ENCODE measurements at places on chromosomes 3 and 15. TPM values are rescaled to one million over a fixed set of nuclear protein-coding genes. Genes with fewer than 3 reads are reported as not detected.

GRCh38 chr3:30034246-30034991 is 572.0 kb upstream of the TGFBR2 start:
- no peak for DNase-seq

The IL17RE gene
- total RNA-seq, result 13.7 TPM

The MRAS gene
- 46.3 TPM for total RNA-seq

The TLR9 gene
- 0.81 TPM for total RNA-seq

- no peak for DNase-seq
Observed at GRCh38 chr3:49998326-49998725, 58.4 kb downstream of the RBM6 start.

The FETUB gene
- total RNA-seq, result not detected

GRCh38 chr3:72947715-72948490 is 48.7 kb upstream of the PPP4R2 start:
- DNase-seq, result no peak

DNA sequence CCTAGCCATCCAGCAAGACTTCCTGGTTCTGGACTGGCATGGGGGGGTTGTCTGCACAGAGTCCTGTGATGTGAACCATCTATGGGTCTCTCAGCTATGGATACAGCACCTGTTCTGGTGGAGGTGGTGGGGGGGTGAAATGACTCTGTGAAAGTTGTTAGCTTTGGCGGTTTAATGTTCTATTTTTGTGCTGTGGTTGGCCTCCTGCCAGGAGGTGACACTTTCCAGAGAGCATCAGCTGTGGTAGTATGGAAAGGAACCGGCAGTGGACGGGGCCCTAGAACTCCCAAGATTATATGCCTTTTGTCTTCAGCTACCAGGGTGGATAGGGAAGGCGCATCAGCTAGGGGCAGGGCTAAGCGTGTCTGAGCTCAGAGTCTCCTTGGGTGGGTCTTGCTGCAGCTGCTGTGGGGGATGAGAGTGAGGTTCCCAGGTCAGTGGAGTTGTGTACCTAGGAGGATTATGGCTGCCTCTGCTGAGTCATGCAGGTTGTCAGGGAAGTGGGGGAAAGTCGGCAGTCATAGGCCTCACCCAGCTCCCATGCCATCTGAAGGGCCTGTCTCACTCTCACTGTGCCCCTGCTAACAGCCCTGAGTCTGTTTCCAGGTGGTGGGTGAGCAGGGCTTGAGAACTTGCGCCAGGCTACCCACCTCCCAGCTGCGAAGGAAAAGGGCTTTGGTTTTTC is 7.1 kb upstream of the LARS2 start:
- no peak for DNase-seq

DNA sequence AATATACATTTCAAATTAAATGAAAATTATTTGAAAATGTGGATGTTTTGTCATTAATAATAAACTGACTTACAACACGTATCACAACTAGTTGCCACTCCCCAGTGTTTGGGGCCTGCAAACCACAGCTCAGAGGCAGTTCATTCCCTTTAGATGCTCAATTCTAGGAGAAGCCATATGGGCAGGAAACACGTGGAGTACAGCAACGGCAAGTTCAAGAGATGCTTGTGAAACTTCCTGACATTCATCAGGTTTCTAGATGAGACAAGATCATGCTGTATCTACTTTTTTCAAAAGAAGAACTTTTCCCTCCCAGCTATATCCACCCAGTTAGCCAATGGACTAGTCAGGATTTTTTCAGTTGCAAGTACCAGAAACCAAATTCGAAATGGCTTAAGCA is 17.6 kb upstream of the PLA2G4D start:
- no peak for DNase-seq

- no peak for DNase-seq
Observed at GRCh38 chr3:184332370-184333090, 4.9 kb upstream of the FAM131A start.

The NMB gene
- 12.5 TPM for total RNA-seq

The KNG1 gene
- total RNA-seq, result not detected

The CFAP91 gene
- total RNA-seq, result 3.7 TPM
